Lung microvascular endothelial cell (primary cell): ENCODE measurements at places on chromosomes 3 and 15. TPM values are rescaled to one million over a fixed set of nuclear protein-coding genes. Genes with fewer than 3 reads are reported as not detected.

DNA sequence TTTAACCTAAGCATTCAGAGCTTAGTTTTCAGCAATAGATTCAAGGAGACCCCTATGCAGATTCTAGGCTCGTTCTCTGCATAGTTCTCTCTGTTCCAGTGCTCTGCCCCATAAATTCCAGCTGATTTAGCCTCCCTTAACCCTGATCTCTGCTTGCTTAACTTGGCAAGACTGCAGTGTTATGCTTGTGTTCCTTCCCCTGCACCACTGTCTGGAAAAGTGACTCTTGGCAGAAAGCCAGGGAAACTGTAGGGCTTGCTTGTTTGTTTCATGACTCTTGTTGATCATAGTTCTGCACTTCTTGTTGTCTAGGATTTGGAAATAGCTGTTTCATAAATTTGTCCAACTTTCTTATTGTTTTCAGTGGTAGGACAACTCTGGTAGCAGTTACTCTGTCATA is 40.1 kb downstream of the ANAPC13 start:
- peak; percentile 84 for DNase-seq

DNA sequence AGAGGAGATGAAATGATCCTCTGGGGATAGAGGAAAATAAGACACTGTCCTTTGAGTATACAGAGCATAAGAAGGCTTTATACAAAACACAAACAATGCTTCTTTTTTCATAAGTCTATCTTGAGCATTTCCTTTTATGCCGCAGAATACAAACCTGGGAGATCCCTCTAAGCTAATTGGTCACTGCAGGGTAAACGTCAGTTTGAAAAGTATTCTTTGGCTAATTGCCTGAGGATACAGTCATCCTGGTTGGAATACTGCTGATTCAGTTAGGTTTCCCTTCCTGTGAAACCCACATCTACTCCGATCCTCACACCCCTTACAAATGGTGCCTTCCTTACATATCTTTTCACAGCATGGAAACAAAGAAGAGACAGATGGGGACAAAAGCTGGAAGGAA is 10.6 kb downstream of the WNT5A start:
- no peak for DNase-seq

GRCh38 chr15:22903427-22903826 is 65.0 kb downstream of the NIPA2 start:
- no peak for DNase-seq

DNA sequence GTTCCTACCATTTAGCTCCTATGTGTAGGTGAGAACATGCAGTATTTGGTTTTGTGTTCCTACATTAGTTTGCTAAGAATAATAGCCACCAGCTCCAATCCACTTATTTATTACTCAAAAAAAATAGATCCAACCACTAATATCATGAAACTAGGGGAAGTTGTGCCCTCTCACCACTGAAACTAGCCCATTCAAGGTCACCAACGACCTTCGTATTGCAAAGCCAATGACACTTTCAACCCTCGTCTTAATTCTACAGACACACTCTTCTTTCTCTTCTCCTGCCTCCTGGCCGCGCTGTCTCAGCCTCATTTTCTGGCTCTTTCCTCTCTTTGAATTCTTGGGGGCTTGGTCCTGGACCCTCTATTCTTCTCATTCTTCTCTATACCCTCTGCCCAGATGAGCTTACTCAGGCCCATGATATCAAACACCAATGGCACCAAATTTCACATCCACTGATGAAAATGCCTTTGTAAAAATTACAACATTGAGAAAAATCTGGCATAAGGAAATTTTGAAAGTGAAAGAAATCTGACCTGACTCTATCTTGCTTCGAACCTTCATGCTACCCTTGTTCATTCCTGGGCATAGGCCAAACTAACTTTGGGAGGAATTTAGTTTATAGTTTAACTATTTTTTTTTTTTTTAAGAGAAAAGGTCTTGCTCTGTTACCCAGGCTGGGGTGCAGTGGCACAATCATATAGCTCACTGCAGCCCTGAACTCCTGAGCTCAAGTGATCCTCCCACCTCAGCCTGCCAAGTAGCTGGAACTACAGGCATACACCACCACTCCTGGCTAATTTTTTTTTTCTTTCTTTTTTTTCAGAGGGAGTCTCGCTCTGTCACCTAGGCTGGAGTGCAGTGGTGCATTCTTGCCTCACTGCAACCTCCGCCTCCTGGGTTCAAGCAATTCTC is 25.4 kb upstream of the LIMD1 start:
- DNase-seq = no peak

- no peak for DNase-seq
Measured at GRCh38 chr3:44419116-44419922, 58.2 kb downstream of the ZNF445 start.

DNA sequence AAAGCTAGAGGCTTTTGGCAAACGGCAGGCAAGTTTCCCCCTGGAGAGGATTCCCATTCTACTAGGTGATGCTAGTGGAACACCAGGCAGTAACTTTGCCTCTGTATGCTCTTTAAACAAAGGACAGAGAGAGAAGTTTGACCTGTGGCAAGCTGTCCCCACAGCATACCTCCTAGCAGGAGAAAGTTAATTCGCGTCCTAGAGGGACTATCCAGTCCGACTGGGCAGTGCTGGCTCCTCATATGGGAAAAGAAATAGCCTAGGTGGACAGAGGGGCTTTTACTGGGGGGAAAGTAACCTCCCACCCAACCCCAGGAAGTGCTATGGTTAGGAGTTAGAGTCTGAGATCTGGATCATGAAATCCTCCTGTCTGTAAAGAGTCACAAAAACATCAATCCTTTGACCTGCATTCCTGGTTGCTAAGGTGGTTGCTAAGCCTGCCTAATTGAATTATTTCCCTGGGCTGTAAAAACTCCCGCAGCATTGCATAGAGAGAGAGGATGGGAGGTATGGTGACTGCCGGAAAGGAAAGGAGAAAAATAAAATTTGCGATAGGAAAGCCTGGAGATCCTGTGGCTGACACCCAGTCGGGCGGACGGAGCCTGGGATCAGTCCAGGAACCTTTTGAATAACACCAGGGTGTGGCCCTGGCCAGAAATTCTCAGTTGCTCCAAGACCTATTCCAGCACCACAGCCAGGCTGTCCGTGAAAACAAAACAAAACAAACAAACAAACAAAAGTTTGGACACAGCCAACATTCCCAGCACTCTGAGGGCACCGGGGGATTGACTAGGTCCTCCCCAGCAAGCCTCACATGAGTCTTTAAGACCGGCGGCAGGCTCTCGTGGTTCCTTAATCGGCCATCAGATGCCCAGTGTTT is 67.7 kb upstream of the ATP11B start:
- no peak for DNase-seq

DNA sequence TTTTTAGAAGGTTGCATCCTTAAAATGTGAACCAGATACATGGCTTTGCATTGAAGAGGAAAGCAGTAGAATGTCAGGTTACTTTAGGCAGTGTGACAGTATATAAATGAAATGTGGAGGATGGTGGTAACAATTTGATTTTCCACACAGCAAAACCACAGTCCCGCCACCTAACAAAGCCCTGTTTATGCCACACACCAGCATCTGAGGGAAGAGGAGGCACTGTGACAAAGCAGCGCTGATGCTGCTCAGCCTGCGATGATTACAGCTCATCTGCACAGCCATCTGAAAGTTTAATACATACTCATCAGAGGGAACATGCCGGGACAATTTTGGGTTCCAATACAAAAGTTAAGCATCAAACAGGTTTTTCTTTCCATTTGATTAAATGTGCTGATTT is 8.9 kb downstream of the RNF7 start:
- DNase-seq = no peak

The EFHB gene
- total RNA-seq = under 0.01 and 0.20 TPM in 2 replicates

The NEK10 gene
- 1.1 and 1.4 TPM in 2 replicates for total RNA-seq

The DGKG gene
- 2.0 TPM in 1 of 2 replicates, not detected in the other for total RNA-seq
